ENCODE measurements at places on chromosomes 13 and 19.

DNA sequence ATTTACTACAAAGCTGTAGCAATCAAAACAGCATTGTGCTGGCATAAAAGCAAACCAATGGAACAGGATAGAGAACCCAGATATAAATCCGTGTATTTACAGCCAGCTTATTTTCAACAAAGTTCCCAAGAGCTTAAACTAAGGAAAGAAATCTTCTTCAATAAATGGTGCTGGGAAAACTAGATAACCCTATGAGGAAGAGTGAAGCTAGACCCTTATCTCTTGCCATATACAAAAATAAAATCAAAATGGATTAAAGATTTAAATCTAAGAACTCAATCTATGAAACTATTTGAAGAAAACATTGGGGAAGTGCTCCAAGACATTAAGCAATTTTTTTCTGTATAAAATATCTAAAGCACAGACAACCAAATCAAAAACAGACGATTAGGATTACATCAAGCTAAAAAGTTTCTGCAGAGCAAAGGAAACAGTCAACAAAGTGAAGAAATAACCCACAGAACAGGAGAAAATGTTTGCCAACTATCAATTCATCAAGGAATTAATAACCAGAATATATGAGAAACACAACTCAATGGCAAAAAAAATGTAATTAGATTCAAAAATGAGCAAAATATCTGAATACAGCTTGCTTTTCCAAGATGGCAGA lies 480.7 kb downstream of the LMO7 start:
- DNase-seq: no peak

GRCh38 chr19:32203161-32203560 lies 142.2 kb upstream of the ZNF507 start:
- no peak for DNase-seq

GRCh38 chr13:25775986-25776385 lies 275.8 kb downstream of the SHISA2 start:
- no peak for DNase-seq

GRCh38 chr19:48455908-48456562 lies 661 bp downstream of the KCNJ14 start:
- DNase-seq: no peak

Measured in stimulated activated CD8-positive, alpha-beta memory T cell treated with anti-CD3 and anti-CD28 coated beads, Interleukin-4, amount 100 ng/mL, for 1 hour (primary cell).